ENCODE measurements at places on chromosomes 5 and 9.

DNA sequence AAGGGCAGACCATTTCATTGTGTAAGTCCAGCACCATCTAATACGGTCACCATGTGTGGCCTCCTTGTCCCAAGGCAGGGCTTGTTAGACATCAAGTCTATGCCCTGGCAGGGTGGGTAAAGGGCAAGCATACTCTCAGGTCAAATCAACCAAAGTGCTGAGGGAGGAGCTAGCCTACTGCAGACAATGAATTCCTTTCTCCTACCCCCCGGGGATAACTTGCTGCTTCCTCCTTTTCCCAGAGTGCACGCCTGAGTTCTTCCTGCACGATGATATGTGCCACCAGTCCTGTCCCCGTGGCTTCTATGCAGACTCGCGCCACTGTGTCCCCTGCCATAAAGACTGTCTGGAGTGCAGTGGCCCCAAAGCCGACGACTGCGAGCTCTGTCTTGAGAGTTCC is 71.4 kb downstream of the RFK start:
- no peak for DNase-seq

DNA sequence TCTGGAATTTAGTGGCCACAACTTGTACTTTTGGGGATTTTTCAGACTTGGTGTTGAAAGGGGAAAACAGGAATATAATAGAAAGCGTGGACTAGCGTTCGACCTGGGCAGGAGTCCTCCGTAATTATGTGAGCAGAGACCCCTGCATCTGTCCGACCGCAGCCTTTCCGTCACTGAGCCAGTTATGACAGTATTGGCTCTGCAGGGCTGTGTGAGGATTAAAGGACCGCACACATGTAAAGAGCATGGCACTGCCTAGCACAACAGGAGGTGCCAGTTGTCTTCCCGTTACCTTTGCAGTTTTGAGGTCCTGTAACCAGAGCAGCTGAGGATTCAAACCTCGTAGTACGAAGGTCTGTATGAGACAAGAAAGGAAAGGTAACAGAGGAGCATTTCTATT is 1.2 kb downstream of the B4GALT7 start:
- DNase-seq, result no peak

GRCh38 chr5:38927470-38927869 is 81.7 kb downstream of the OSMR start:
- DNase-seq, result no peak

DNA sequence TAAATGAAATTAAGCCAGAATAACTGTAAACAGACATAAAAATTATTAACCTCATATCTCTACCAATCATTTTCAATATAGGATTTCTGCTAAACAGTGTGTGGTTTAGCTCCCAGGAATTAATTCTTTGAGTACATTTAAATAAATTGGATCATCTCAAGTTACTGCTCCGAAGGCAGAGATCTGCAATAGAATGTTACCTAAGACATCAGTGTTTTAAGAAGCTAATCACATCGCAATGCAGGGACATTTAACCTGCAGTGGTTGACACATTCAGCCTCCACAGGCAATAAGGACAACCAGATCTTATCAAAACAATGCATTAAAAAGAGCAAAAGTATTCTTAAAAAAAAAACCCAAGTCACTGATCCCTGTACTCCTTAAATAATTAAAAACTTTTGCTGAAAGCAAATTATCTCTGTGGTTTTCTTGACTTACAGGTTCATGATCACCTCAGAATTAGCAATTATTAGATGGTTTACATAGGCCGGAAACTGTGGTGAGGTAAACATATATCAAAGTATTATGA is 45.7 kb downstream of the PRDM6 start:
- no peak for DNase-seq

GRCh38 chr5:78808818-78809217 is 160.2 kb upstream of the LHFPL2 start:
- DNase-seq, result no peak

- DNase-seq, result no peak
Observed at GRCh38 chr5:73482383-73483136, 15.7 kb upstream of the BTF3 start.

DNA sequence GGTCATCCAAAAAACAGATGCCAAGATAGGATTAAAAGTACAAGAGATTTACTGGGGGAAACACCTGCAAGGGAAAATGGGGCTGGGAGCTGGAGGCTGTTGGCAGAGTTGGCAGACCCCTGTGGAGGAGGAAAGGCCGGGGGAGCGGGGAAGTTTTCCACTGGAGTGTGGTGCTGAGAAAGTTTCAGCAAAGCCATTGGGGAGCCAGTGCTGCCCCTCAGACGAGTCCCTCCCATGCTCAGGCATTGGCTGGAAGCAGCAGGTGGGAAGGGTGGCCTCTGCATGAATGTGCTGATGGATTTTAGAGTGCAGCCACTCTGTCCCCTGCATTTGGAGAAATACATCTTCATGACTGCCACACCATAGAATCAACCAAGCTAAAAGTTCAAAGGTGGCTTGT is 52.8 kb downstream of the TTC1 start:
- DNase-seq, result no peak

DNA sequence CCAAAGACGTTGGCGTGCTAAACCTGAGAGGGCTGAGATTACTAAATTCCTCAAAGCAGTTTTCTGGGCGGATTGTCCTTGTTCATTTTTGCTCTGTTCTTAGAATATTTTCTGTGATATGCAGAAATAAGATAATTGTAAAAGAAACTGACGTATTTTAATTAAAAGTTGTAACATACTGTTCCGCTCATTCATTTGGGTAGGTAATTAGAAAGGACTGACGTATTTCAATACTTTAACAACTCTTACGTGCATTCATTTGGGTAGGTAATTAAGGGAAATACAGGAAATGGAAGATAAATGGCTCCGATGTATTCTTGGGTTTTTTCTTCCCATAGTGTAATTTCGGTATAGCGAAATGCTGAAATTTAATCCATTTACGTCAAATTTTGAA is 1.1 kb downstream of the OSTF1 start:
- no peak for DNase-seq

- peak; percentile 20 for DNase-seq
Observed at GRCh38 chr9:89478821-89479668, 18.9 kb downstream of the SEMA4D start.

DNA sequence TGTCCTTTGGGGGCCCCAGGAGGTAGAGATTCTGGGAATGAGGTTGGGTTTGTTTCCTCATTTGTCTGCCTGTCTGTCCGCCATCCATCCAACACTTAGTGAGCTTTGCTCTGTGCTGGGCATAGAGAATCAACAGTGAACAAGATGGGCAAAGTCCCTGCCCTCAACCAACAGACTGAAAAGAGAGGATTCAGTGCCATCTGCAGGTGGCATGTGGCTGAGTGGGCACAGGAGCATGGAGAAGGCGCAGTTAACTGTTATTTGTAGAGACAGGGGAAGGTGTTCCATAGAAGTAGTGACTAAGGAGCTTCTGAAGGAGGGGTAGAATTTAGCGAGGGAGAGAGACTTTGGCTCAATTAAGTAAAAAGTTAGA is 23.1 kb downstream of the POLR1E start:
- DNase-seq, result no peak

DNA sequence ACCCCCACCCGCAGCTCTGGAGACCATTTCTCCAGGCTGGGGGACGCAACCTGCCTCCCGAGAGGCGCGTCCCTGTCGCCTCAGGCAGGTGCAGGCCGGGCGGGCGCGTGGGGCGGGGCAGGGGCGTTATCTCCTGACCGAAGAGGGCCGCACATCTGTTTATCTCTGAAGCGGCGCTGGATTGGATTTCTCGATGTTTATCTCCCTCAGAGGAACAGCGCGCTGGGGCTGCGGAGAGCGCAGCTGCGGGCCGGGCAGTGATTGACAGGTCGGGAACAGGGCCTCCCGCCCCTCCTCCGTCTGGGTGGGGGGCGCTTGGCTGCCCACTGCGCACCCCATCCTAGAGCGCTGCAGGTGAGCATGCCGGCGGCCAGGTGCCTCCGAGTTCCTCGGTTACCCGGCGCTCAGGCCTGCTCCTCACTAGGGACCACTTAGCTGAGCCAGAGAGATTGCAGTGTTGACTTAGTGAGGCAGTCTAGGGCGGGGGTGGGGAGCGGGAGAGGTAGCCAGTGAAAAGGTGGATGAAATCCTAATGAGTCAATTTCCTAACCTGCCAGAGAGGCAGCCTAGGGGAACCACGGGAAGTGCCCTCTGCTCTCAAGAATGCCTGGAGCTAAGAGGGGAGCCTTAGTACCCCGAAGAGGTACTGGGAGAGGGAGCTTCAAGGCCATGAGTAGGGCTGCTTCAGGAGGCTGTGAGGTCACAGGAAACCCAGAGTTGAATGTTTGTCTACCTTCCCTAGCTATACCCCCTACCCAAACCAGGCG is 39.6 kb upstream of the TIFAB start:
- no peak for DNase-seq

DNA sequence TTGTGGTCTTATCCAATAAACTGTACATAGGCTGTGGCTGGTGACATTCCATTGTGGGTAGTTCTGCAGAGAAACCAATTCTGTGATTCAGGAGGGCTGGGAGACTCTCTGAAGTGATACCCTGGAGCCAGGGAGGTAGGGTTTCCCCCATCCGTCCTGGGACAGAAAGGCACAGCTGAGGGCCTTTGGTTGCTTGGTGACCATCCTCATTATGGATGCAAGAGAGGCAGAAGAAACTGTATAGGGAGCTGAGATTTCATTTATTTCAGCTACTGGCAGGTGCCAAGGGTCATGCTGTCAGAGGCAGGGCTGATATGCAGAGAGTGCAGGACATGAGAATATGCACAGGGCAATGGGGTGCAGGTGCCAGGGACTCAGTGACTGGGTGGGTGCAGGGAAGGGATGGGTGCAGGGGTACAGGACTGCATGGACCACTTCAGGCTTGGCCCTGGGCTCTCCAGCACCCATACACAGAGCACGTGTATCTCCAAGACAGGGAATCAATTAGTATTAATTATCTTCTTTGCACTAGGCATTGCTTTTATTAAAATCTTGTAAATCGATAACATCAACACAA is 236.5 kb downstream of the ICE1 start:
- no peak for DNase-seq

- DNase-seq, result no peak
Observed at GRCh38 chr9:89527084-89527483, 29.2 kb upstream of the SEMA4D start.

DNA sequence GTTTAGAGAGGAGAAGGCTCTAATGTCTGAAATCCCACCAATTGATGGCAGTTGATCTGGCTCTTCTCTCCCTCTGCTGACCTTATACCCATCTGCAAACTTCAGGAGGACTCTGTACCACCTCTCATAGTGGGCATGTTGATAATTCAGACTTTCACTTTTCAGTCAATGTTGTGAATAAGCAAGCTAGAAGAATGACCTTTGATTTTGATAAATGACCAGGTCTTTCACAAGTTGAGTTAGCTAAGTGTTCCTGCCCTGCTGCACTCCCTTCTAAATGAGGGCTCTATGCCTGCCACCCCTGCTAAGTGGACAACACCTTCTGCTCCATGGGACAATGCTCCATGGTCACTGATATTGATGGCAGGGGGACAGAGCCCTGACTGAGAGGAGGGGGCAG is 74.7 kb downstream of the SPRY4 start:
- no peak for DNase-seq

GRCh38 chr9:126614088-126614454 is 343 bp downstream of the LMX1B start:
- DNase-seq, result peak; percentile 11

DNA sequence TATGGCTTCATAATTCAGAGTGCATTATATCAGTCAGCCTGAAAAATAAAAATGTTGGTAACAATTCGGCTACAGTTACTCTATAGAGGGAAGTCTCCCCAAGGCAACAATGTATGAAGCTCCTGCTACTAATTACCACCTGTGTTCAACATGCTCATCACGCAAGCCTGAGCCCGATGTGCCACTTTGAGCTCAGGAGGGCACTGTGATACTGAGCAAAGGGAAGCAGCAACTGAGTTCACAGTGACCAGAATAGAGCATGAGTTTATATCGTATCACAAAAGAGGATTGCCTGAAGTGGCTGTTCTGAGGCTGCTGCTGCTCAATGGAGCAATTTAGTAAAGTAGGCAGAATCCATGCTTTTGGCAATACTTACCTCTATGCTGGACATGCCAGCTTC is 202.0 kb upstream of the HAPLN1 start:
- DNase-seq, result no peak

DNA sequence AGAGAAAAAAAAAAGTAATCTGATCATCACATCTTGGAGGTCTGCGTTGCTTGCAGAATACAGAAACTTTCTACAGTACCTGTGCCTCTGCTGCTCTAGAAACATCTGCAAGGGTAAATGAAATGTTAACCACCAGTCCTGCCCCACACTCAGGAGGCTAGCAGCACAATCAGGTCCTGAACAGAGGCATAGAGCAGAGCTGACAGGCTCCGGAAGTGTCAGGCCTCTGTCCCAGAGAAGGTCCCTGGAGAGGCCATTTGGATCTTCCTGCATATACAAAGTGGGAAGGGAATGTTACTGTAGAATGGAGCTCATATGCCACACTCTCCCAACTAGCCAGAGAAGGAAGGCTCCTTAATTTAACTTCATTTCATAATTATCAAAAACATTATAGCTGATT is 7.2 kb downstream of the NRG2 start:
- DNase-seq, result no peak

- DNase-seq, result peak; percentile 96
Observed at GRCh38 chr9:128218518-128219389, 15.6 kb downstream of the DNM1 start.

- no peak for DNase-seq
Observed at GRCh38 chr5:169706758-169707450, 69.8 kb downstream of the DOCK2 start.

DNA sequence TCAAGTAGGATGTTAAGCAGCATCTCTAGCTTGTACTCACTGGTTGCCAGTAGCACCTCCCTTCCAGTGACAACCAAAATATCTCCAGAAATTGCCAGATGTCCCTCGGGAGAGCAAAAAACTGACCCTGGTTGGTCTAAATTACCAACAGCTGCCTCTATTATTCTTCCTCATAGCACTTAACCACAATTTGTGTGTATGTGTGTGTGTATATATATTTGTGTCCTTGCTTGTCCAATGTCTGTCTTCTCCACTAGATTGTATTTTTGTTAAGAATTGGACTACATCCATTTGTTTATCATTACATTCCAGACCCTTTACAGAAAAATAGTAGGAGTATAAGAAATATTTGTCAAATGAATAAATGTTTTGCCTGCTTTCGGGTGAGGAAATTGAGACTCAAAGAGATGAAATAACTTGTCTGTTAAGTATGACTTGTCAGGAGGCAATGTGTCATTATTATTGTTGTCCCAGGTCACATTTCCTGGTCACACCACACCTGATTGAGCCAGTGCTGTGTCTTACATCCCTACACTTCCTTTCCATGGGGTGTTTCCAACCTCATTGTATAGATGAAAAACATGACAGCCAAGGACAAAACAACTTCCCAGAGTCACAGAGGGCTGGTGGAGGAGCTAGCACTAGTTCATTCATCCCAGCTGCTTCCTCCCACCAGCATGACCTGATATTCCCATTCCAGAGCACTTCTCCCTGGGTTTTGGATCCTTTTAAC is 11.4 kb upstream of the GRPEL2 start:
- no peak for DNase-seq

- no peak for DNase-seq
Observed at GRCh38 chr5:53161876-53162275, 52.3 kb upstream of the MOCS2 start.

GRCh38 chr5:124742983-124743601 is 3.3 kb downstream of the ZNF608 start:
- DNase-seq, result no peak
